ENCODE measurements at places on chromosomes 4 and X.

DNA sequence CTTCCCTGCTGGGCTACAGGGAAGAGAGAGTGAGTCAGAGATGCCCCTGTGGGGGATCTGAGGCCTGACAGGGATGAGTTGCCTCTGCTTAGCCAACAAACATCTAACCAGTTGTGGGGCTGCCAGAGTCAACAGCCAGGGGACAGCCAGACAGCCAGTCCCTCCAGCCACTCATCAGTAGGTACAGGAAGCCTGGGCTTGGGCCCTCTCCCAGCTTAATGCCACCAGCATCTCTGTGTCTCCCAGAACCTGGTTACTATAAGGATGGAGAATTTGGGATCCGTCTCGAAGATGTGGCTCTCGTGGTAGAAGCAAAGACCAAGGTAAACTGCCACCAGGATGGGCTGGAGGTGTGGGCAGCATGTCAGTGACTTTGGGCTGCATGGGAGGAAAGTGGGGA, 17.3 kb upstream of the SASH3 start:
- no peak for DNase-seq

- no peak for DNase-seq
Observed at GRCh38 chr4:10461091-10461849, 4.0 kb upstream of the ZNF518B start.

DNA sequence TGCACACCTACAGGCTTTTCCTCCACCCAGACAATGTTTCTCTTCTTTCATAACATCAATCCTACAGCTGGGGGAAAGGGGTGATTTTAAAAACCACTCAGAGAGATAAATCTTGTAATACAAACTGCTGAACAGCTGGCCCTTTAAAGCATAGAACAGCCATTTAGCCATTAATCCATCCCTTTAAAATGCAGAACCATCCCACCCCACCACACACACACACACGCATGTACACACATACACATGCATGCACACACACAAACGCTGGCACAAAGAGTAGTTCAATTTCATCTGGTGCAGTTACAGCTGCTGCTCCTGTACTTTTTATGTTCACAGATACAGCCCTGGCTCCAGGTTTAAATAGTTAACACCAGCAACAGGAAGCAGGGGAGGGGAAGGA, 426.1 kb downstream of the MID1IP1 start:
- DNase-seq, result no peak

GRCh38 chrX:24662352-24662751, 15.2 kb upstream of the PCYT1B start:
- DNase-seq, result no peak

DNA sequence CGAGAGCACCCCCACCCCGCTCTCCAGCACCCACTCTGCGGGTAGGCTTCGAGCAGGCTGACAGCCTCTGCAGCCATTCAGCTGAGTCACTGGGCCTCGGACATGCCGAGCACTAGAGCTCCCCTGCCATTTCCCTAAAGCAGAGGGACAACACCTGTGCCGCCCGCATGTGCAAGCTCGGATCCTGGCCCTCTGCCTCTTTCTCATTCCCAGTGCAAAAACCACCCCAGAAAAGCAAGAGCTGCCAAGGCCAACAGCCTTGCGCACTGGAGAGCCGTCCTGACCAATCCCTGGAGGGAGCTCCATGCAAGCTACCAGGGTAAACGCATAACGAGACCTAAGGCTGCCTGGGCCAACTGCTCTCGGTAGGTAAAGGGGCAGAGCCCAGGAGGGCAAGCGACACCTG, 5.3 kb downstream of the HCFC1 start:
- no peak for DNase-seq

- no peak for DNase-seq
Observed at GRCh38 chrX:34562006-34562405, 95.1 kb downstream of the TMEM47 start.

DNA sequence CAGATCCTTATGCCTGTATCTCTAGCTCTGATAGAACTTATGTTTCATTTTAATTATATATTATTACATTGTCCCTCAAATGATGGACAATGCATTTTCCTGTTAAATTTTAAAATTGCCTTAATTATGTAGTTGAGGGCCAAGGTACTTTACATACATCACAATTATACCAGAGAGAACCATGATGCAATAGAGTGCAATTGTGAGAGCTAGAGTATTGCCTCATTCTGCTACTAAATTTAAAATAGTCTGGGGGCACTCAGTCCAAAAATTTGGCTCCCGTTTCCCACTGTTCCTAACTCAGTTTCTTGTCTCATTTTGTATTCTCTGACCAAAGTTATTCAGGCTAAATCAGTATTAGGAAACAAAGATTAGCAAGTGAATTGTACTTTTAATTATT, 378.5 kb upstream of the ZFP42 start:
- no peak for DNase-seq

DNA sequence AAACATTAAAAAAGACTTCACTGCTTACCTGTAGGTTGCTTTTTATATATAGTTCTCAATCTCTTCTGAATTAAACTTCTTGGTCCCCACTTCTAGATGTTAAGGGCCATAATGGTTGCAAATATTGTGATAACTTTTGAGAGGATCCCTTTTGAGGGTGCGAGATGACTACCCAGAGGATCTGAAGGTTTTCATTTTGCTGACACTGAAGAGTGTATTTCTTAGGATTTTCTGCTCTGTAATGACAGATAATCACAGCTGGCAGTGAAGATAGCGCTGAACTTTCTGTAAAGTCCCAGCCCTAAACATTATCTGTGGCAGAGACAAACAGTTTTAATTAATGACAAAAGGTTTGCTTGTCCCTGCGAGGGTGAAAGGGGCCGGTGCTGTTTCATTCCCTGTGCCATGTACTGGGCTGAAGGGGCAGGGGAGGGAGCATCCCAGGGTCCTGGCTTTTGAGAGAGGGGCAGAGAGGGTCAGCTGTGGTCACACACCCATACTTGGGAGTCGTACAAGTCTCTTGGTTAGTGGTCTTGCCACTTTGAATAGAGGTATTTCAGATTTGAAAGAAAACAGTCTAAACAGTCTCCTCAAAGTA, 22.2 kb downstream of the CLCN4 start:
- DNase-seq, result no peak

DNA sequence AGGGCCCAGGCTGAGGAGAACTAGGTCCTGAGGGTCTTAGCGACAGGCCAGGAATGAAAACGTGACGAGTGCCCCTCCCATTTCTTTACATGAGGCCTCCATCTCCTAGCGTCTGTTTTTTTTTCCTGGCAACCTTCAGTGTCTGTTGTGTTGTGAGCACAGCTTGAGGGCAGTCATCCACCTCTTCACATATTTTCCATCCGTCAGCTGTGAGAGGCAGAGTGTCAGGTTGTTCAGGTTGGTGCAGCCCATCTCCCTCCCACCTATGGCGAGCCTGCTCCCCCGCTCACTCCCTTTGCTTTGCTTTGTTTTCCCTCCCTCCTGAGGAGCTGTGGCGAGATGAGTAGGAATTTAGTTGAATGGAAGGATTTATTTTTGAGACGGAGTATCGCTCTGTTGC, 51.7 kb upstream of the CHRNA9 start:
- no peak for DNase-seq

- no peak for DNase-seq
Observed at GRCh38 chr4:32180086-32180485, 1459.9 kb downstream of the PCDH7 start.

GRCh38 chrX:3697701-3698279, 15.7 kb downstream of the PRKX start:
- peak; percentile 90 for DNase-seq

DNA sequence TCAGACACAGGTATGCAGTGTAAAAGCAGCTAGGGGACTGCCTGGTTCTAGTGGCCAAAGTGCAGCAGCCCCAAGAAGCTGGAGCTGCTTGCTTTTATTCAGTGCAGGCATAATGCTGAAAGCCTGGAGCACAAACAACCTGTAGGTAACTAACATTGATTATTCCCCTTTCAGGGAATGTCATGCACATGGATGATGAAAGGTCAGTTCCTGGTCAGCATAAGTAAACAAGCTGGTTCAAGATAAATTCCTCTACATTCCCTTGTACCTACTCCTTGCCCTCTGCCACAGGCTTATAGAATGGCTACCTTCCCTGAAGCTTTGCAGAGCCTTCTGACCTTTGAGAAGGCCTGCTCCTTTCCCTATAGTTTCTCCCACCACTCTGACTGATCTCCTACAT, 1318.5 kb upstream of the ADGRL3 start:
- no peak for DNase-seq

GRCh38 chr4:1225272-1226143, 23.4 kb downstream of the CTBP1 start:
- DNase-seq, result no peak

GRCh38 chr4:53956454-53956853, 108.0 kb downstream of the CHIC2 start:
- no peak for DNase-seq

DNA sequence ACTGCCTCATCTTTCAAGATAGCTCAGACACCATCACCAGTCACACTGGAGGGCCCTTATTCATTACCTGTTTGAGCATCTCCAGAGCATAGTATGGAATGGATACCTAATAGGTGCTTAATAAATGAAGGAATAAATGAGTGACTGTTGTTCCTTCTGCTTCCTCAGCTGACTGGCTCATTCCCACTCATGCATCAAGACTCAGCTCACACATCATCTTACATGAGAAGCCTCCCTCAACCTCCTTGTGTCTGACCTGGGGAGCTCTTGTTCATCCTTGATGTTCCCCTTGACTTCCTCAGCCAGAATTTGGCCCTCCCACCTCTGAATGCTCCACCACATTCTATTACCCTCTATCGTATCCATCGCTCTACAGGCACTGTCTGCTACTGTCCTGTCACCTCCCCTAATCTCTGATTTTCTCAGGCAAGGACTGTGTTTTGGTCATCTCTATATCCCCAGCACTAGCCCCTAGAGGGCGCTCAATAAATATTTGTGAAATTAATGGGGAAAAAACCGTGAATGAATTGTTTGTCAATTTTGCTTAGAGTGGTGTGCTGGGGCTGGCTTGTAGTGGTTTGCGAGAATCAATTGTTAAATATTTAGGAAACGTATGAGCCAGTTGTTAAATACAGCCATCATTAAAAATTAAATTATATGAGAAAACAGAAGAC, 88.3 kb downstream of the NHSL2 start:
- DNase-seq, result no peak

- no peak for DNase-seq
Observed at GRCh38 chrX:120468479-120468824, 644 bp downstream of the LAMP2 start.

- DNase-seq, result no peak
Observed at GRCh38 chr4:78014889-78015886, 41.9 kb upstream of the FRAS1 start.

- no peak for DNase-seq
Observed at GRCh38 chrX:53155512-53156206, 61.7 kb downstream of the KANTR start.

- peak; percentile 84 for DNase-seq
Observed at GRCh38 chr4:139915037-139915436, 238.9 kb downstream of the MAML3 start.

- DNase-seq, result peak; percentile 5
Observed at GRCh38 chr4:126604268-126604867, 1028.4 kb upstream of the INTU start.

- no peak for DNase-seq
Observed at GRCh38 chrX:10660171-10660570, 39.8 kb upstream of the MID1 start.

GRCh38 chrX:63751481-63751880, 33.5 kb downstream of the ARHGEF9 start:
- DNase-seq, result no peak

All from NCI-H526 treated with DMSO at 0.1 percent for 48 hours (cell line).